NCI-H146 (cell line): ENCODE measurements at places on chromosomes 7 and 10.

GRCh38 chr10:100327007-100327717 is 2.9 kb downstream of the PKD2L1 start:
- peak; percentile 67 for DNase-seq

DNA sequence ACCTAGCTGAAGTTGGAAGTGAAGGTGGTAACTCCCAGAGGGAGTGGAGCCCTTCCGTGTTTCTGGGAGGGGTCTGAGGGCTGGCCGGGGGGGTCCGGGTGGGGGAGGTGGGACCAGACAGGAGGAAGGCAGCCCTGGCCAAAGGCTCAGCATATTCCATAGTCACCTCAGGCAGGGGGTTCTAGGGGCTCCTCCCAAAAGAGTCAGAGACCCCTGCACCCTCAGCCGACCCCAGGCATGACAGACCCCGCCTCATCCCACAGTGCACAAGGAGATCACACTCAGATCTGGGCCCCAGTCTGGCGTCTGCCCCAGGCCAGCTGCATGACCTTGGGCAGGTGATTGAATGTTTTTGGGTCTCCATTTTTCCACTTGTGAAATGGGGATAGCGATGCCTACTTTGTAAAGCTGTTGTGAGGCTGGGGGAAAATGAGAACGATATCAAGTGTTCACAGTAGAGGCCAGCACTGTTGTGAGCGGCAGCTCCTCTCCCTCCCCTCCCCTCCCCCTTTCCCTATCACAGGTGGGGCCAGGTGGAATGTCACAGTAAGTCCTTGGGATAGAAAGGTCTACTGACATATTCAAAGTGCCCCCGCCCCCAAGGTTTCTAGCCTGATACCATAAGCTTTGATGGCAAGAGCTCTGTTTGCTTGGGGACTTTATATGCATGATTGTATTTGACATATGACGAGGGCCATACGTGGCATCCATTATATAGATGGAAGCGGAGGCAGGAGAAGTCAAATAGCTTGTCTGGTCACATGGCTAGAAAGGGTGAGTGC is 33.3 kb downstream of the DNAJB12 start:
- DNase-seq, result no peak

- peak; percentile 9 for DNase-seq
These were observed 116.1 kb upstream of the PARD3 start for GRCh38 chr10:34931216-34931615.

GRCh38 chr7:22090512-22090911 is 144.8 kb upstream of the CDCA7L start:
- DNase-seq, result no peak

DNA sequence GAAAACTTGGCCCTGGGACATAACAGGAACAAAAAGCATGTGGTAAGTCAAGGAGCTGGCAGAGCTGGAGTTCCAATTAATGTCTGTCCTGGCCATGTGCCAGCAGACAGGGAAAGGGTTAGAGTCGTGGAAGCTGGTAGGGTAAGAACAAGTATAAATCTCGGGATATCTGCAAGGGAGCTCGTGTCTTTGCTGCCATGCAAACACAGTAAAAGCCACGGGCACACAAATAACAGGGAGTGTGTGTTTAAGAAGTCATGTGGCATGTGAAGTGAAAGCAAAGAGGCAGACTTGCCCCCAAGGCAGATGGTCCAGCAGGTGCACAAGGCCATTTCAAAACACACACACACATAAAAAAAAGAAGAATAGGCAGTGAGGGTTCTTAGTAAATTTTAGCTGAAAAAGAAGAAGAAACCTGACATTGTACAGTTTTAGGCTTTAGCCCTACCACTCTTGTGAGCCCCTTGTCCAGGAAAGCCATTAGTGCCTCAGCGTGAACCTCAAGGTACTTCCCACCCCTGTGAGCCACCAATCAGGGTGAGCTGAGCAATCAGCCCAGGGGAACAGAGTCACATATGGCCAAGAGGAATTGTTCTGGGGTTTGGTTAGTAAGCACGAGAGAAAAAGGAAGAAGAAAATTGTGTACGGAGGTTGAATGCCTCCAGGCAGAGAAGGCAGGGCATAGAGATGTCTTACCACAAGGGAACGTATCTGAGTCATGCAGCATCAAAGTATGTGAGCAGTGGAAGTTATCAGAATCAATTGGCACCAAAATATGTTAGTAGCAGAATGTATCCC is 32.8 kb upstream of the ARHGAP12 start:
- DNase-seq, result peak; percentile 82

DNA sequence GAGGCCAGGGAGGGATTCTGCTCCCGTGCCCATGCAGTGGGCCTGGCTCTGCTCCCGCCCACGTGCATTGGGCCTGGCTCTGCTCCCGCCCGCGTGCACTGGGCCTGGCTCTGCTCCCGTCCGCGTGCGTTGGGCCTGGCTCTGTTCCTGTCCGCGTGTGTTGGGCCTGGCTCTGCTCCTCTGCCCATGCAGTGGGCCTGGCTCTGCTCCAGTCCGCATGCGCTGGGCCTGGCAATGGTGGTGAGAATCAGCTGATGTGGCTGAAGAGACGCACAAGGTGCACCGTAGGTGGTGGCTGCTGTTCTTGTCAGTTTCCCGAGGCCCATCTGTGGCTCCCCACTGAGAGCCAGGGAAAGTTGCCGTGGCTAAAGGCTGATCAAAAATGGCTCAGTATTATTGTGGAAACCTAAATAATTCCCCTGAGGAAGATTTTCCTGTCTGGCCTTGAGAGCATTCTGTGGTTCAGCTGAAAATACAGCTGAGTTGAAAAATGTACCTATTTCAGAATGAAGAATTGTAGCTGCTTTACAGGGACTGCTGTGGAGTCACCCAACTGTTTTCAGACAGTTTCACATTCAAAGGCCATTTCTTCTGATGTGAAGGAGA is 572.4 kb downstream of the GLRX3 start:
- no peak for DNase-seq

- no peak for DNase-seq
These were observed 57.1 kb downstream of the TBXAS1 start for GRCh38 chr7:139886206-139886605.

GRCh38 chr10:44463511-44464121 is 78.7 kb upstream of the CXCL12 start:
- no peak for DNase-seq

DNA sequence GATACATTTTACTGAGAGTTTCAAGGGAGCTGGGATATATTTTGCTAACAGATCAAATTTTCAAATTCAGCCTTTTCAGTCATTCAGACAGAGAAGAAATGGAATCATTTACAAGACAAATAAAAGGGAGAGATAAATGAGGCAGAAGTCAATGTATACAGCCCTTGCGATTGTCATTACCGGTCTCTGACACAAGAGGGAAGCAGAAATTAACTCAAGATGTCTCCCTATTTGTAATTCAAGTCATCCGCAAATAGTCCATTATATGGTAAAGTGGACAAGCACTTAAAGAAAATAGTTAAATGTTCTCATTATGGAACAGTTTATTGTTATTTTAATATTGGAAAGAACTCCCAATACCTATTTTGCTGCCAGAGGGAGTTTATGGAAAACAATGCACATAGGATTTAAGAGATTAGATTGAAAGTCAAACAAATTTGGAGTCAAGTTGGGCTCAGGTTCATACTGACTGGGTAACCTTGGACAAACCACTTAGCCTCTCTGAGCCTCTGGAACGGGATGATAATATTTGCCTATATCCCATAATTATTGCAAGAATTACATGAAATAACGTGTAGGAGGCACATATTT is 89.3 kb upstream of the PRKCQ start:
- DNase-seq, result peak; percentile 33

DNA sequence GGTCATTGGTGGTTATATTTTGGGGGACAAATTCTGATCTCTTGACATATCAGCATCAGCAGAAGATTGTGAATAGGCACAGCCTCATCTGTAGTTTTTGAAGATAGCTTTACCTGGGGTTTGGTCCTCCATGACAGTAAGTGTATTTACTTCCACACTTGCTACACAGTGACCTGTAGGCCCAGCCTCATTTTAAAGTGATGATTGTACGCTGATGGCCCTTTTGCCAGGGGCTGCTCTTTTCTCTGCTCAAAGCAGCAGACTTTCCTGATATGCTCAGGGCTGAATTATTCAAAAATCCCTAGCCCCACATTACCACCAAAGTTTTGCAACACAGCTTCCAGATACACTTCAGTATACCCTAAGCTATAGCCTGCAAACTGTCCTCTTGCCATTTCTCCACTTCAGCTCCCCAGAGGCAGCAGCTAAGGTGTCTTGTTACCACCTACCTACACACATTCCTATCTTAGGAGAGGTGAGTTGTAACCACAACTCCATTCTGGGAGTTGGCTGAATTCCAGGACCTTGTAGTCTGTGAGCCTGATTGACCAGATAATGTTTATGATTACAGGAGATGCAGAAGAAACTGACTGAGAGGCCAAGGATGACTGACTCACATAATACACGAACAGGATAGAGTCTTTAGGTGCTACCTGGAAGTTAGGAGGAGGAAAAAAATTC is 6.0 kb downstream of the ASB4 start:
- DNase-seq, result no peak

DNA sequence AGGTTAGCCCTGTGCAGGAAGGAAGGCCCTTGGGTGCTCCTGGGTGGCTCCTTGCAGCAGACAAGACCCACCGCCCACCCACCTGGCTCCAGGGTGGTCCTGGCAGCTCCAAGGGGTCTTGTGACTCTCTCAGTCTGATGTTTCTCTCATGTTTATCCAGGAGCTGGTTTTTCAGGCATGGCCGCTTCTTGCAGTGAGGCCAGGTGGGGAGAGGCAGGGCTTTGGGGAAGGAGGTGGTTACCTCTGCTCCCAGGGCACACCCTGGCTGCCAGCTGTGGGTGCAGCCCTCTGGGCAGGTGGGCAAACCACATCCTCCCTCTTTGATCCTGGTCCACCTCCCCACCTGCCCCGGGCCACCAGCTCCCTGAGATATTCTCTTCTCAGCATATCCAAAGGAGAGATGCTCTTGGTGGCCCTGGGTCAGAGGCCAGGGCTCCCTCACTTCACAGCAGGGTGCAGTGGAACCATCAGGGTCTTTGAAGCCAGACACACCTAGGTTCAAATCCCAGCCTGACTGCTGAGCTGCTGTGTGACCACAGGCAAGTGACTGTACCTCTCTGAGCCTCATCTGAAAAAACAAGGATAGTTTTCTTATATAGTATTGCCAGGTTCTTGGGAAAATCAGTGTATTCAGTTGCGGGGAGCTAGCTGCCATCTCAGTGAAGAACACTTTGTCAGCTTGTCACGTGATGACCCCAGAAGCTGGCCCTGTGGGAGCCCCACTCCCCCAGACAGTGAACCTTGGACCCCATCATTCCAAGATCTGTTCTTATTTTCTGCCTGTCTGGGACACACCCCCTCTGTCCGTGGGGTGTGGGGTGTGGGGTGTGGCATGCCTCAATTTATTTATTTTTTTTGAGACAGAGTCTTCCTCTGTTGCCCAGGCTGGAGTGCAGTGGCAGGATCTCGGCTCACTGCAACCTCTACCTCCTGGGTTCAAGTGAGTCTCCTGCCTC is 11.5 kb downstream of the GTF2IRD1 start:
- no peak for DNase-seq

DNA sequence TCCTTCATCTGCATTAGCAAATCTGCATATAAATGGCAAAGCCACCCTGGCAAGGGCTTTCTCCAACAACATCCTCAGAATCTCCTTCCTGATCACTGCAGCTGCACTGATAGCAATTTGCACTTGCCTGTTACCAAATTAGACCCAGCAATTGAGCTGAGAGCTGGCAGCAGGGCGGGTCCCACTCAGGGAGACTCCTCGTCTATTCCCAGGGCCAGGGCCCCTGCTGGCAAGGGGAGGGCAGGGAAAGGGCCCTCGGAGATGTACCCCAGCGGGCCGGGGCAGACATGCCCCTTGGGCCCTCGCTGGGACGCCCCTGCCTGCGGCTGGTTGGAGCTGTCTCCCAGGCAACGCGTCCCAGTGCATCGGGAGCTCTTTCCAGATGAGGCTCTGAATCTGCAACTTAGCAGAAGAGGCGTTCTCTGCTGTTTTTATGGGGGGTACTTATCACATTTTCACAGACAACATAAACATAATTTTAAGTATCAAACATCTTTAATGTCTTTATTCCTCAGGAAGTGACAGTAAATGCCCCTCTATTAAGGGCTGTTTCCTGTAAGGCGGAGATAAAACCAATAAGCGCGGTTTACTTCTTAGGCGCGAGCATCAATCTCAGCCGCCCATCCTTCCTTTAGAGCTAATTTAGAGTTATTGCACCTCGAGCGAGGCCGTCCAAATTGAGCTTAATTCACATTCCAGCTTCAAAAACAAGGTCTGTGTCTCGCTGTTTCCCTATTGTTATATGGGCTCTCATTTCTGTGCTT is 249.0 kb upstream of the PPP2R2D start:
- DNase-seq, result no peak

GRCh38 chr10:98684019-98684899 is 237.5 kb upstream of the HPS1 start:
- DNase-seq, result no peak

- DNase-seq, result no peak
These were observed 263.8 kb downstream of the PARD3 start for GRCh38 chr10:34551295-34551694.
